ENCODE measurements at places on chromosomes 16 and 17.

- no peak for DNase-seq
These were observed 57.2 kb downstream of the VAC14 start for GRCh38 chr16:70743791-70744190.

GRCh38 chr17:80363518-80364090 lies 51.4 kb upstream of the ENDOV start:
- no peak for DNase-seq

DNA sequence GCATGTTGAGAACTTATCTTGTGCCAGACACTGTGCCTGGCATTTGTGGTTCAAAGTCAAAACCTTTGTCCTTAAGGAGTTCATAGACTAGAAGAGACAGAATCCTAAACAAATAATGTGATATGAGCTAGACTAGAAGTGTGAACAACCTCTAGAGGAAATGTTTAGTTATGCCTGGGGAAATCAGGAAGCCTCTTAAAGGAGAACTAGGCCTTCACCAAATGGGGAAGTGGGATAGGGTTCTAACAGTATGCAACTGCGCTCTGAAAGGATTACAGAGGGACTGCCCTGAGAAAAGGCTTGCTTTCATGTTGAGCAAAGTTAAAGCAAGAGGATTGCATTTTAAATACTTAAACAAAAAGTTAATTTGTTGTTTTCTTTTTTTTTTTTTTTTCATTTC lies 4.9 kb downstream of the RUNDC1 start:
- no peak for DNase-seq

DNA sequence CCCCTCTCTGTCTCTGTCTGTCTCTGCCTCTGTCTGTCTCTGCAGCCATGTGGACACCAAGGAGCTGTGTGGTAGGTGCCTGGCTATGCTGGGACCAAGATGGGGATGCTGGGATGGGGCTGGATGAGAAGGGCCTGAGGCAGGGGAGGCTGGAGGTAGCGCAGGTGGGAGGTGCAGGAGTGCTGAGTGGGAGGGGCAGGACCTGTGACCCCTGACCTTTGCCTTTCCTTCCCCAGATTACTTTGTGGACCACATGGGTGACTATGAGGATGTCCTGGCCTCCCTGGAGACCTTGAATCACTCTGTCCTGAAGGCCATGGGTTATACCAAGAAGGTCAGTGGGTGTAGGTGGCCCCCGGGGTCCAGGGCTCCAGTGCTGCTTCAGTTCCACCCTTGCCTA lies 12.8 kb downstream of the NECAB2 start:
- DNase-seq: no peak

DNA sequence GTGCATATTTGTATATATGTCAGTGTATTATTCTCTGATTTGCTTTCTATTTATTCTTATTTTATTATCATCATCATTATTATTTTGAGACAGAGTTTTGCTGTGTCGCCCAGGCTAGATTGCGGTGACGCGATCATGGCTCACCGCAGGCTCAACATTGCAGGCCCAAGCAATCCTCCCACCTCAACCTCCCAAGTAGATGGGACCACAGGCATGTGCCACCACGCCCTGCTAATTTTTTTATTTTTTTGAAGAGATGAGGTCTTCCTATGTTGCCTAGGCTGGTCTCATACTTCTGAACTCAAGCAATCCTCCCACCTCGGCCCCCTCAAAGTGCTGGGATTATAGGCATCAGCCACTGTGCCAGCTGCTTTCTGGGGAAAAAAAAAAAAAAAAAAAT lies 8.4 kb upstream of the ARHGAP17 start:
- DNase-seq: no peak

DNA sequence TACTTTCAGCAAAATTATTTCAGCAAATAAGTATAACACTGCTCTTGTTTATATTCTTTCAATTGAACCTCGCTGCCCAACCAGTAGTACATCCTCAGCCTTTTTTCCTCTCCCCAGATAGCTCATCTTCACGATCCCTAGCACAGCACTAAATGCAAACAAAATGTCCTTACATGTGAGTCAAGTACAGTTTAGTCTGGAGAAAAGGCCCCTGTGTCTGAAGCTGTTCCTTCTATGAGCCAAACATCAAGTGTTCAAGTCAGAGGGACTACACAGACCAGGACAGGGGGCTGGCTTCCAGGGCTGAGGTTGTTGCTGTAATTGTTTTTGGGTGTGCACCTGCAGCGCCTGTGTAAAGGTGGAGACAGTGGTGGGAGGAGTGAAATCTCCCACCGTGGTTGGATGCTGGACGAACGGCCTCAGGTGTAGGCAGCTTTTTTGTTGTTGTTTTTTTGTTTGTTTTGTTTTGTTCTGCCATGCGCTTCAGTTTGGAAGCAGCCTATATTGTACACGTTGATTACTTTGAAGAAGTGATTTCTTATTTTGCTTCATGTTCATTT lies 147.1 kb downstream of the PRKCA start:
- no peak for DNase-seq

GRCh38 chr16:80604600-80605355 lies 64.0 kb downstream of the DYNLRB2 start:
- DNase-seq: no peak

- DNase-seq: peak; percentile 58
These were observed 15.6 kb upstream of the TMEM98 start for GRCh38 chr17:32912218-32912897.

GRCh38 chr16:67719048-67719777 lies at the start of gene GFOD2:
TSS of gene GFOD2 (minus strand) at chr16:67719316. CDS start at chr16:67685715, 33,601 bp downstream.
- peak; percentile 97 for DNase-seq

- no peak for DNase-seq
These were observed 2.6 kb downstream of the EXOC3L1 start for GRCh38 chr16:67187175-67187890.

DNA sequence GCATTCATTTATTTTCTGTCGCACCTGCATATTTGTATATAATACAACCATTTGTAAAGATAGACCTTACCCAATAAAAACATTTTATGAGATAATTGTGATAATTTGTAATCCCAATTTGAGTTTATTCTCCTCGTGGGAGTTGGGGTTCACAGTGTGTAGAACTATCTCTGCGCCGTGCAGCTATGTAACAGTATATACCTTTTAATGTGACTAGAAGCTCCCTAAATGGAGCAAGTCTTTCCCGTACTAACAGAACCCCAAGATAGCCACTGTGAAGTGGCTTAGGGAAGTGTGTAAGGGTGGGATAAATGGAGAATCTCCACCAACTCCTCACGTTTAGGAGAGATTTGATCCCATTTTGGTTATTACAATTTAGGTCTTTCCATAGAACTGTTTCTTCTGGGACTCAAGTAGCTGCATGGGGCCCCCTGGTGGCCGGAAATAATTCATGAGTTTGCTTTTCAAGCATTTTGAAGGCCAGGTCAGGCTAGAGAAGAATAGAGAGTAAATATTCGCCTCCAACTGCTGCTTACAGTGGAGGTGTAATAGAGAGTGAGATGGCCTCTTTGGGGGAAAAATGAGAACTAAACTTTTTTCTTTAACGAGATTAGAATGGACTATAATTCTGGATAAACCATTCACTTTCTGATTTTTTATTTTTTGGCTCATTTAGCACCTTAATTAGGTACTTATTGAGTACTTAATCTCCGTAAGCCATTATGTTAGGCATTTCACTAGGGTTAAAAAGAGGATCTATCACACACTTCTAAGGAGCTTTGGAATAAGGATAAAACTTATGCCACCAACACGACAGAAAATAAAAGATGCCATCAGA lies 4.5 kb downstream of the TMEM100 start:
- peak; percentile 70 for DNase-seq

- peak; percentile 21 for DNase-seq
These were observed 34.9 kb downstream of the CD300LF start for GRCh38 chr17:74677558-74678466.

GRCh38 chr16:30794634-30795033 lies 7.6 kb upstream of the ZNF629 start:
- no peak for DNase-seq

DNA sequence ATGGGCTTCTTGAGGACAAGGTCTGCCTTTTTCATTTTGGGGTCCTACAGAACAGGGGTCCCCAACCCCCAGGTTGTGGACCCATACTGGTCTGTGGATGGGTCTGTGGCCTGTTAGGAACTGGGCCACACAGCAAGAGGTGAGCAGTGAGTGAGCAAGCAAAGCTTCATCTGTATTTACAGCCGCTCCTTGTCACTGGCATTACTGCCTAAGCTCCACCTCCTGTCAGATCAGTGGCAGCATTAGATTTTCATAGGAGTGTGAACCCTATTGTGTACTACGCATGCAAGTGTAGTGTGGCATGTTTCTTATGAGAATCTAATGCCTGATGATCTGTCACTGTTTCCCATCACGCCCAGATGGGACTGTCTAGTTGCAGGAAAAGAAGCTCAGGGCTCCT lies 33.9 kb downstream of the ERN1 start:
- no peak for DNase-seq

GRCh38 chr16:59021751-59022150 lies 287.6 kb upstream of the GOT2 start:
- no peak for DNase-seq

DNA sequence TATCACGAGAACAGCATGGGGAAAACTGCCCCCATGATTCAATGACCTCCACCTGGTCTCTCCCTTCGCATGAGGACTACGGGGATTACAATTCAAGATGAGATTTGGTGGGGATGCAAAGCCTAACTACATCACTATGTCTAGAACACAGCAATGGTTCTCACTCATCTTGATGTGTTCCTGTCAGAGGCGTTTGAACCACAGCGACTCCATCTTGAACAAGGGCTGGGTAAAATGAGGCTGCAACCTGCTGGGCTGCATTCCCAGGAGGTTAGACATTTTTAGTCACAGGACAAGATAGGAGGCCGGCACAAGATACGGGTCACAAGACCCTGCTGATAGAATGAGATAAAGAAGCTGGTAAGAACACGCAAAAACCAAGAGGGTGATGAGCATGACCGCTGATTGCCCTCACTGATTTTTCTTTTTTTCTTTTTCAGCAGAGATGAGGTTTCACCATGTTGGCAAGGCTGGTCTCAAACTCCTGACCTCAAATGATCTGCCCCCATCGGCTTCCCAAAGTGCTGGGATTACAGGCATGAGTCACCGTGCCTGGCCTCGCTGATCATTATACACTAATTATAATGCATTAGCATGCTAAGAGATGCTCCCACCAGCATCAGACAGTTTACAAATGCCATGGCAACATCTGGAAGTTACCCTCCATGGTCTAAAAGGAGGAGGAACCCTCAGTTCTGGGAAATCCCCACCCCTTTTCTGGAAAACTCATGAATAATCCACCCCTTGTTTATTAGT lies 3.0 kb upstream of the PPY start:
- DNase-seq: no peak

DNA sequence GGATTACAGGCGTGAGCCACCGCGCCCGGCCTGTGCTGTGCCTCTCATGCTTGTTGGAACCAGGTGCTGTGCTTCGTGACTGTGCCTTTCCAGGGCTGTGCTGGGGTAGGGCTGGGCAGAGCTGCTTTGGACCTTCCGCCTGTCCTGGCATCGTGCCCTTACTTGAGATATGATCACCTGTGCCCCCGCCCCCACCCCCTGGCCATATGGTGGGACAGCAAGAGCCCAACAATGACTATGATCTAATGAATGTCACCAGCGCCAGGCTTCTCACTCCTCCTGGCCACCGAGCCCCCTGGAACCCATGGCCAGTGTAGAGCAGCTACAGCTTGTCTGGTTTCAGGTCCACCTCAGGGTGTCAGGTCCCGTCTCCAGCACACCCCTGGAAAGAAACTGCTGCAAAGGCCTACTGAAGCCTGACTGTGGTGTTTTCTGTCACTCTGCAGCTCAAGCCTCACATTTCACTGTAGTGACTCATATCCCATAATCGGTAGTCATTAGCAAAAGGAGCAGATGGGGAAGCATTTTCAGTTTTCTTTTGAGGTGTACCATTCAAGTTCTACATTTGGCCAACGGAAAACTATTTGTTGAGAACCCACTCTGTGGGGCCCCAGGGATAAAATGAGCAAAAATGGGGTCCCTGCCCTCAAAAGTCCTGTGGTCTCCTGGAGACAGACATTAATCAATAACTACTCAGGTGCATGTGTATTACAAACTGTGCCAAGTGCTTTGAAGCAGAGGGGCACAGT lies 22.1 kb downstream of the FCSK start:
- DNase-seq: no peak

- DNase-seq: no peak
These were observed 108.6 kb downstream of the ABCC12 start for GRCh38 chr16:48047241-48047640.

GRCh38 chr17:58525239-58525638 lies 10.8 kb upstream of the MTMR4 start:
- DNase-seq: peak; percentile 68

DNA sequence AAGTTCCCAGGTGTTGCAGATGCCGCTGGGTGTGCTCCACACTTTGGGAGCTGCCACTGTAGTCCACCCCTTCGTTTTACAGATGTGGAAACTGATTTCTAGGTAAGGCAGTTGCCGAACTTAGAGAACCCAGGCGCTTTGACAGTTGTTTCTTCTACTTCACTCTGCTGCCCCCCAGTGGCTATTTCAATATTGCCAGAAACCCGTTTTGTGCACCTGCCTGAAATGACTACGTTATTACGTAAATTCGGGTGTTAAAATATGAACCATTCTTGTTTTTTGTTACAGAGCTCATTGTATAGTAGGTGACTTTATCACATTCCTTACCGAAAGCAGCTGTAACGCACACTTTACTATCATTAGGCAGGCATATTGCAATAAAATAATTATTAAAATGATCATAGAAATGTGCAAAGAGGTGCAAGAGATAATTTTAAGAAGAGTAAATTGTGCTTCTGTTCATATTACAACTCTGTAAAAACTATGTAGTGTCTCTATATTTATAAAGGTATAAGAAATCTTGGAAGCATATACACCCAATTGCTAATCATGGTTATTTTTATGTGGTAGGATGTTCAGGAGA lies 44.9 kb downstream of the OTOA start:
- DNase-seq: peak; percentile 73

GRCh38 chr16:68289202-68289601 lies 21.5 kb downstream of the SLC7A6OS start:
- DNase-seq: no peak

DNA sequence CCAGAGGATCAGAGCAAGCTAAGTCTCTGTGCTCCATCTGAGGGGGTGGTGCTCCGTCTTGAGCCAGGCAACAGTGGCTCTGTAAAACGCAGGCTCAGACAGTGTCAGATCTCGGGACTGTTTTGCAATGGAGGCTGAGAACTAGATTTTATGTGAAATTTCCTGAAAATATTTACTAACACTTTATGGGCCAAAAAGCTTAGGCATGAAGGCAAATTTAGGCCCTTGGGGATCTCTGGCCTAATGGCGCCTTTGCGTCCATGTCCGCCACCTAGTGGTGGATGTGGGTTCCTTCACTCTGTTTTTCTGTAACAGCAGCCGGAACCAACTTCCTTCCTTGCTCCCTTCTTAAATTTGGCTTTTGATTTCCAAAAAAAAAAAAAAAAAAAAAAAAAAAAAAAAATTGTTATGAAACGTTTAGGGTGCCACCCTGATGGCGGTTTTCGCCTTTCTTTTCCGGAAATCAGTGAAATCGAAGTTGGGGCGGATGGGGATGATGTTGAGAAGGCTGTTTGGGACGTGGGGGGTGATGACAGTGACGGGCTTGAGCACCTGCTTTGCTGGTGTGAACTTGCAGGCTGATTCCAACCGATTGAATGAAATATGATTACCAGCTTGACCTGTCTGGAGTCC lies 14.0 kb upstream of the ELAC2 start:
- peak; percentile 46 for DNase-seq

- DNase-seq: no peak
These were observed 144.0 kb upstream of the IRX3 start for GRCh38 chr16:54430491-54431030.

GRCh38 chr16:79415983-79416640 lies 184.4 kb downstream of the MAF start:
- no peak for DNase-seq

- DNase-seq: peak; percentile 32
These were observed 6.4 kb downstream of the WNT3 start for GRCh38 chr17:46811978-46812583.

- no peak for DNase-seq
These were observed 305.7 kb downstream of the RBFOX1 start for GRCh38 chr16:7638306-7638705.

- DNase-seq: no peak
These were observed 37.7 kb upstream of the IRF8 start for GRCh38 chr16:85861095-85861825.

Data from uterus (tissue), 4 donors.